ENCODE measurements at places on chromosomes 13 and 19.

DNA sequence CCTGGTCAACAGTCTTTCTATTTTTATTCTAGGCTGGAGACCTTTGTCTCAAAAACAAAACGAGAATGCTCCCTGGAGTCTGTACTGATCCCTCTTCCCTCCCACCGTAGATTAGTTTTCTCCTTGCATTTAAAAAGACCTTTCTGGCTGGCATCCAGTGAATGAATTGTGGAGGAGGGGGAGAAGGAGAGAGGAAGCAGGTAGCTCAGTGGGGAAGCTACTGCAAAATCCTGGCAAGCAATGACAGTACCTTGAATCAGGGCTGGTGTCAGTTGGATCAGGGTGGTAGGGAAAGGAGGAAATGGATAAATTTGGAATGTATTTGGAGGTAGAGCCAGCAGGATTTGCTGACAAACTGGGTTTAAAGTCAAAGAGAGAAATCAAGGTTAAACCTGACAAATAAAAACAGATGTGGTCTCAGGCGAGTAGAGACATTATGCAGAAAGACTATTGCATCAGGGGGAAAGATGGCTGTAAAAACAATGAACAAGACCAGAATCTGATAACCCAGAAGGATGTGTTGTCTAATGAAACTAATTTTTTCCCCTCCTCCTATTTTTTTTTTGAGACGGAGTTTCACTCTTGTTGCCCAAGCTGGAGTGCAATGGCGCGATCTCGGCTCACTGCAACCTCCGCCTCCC, 3.5 kb upstream of the CYP2S1 start:
- no peak for DNase-seq

DNA sequence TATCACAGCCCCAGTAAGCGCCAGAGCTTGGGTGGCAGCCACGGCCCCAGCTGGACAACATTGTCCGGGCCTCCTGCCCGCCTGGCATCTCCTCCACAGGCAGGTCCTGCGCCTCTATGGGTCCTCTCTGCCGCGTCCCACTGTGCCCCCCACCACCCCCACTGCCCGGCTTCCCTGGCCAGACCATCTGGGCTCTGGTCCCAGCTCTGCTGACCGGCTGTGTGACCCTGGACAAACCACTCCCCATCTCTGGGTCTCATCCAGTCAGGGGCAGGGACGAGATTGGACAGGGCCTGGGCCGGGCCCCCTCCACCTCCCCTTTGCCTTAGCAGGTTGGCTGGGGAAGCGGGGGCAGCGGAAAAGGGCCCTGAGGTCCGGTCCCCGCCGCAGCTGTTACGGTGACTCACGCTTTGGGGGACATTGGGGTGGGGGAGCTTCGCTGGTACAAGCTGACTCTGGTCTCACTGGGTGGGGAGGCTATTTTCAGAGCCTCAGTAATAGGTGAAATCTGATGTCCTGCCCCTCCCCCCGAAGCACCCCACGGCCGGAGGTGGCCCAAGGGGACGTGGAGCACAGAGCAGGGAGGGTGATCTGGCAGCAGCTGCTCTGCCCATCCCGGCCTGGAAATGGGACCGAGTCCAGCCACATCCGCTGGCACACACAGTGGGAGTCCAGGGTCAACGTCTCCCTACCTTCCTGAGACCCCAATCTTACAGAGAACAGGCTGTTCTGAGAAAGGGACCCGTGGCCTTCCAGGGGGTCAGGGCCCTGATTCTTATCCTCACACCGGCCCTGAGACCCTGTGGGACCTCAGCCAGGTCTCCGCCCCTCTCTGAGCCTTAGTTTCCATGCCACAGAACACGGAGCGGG, 9.1 kb downstream of the NFIC start:
- DNase-seq, result peak; percentile 64

DNA sequence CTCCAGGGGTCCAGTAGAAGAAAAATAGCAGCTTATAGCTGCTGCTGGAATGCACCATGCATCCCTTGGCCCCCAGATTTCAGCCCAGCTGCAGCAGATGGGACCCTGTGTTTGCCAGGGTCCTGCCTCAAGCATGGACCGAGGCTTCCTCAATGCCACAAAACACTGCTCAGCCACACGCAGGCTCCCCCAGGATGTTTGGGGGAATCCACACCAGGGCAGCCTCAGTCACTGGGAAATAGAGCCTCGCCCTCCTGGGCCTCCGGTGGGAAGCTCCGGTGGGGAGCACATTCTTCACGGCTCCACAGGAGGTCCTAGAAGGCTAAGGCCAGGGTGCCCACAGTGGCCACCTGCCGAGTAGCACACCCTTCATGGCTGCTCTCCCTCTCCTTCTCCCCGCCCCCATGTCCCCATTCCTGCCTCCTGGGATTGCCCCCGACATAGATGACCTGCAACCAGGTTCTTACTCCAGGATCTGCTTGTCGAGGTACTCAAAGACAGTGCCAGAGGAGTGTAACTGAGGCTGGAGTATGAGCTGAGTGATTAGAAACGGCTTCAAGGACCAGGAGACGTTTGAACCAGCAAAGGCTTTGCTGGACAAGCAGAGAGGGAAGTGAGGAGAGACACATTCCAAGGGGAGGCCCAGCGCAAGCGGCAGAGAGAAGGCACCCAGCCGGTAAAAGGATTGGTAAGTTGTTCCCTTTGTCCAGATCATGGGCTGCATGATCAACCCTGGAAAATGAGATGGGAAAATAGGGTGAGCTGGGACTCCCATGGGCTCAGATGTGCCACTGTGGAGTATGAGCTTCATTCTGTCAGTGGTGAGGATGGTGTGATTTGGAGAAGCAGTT, 110.7 kb upstream of the UQCRFS1 start:
- no peak for DNase-seq

- no peak for DNase-seq
Measured at GRCh38 chr13:91375116-91375729, 23.2 kb upstream of the GPC5 start.

DNA sequence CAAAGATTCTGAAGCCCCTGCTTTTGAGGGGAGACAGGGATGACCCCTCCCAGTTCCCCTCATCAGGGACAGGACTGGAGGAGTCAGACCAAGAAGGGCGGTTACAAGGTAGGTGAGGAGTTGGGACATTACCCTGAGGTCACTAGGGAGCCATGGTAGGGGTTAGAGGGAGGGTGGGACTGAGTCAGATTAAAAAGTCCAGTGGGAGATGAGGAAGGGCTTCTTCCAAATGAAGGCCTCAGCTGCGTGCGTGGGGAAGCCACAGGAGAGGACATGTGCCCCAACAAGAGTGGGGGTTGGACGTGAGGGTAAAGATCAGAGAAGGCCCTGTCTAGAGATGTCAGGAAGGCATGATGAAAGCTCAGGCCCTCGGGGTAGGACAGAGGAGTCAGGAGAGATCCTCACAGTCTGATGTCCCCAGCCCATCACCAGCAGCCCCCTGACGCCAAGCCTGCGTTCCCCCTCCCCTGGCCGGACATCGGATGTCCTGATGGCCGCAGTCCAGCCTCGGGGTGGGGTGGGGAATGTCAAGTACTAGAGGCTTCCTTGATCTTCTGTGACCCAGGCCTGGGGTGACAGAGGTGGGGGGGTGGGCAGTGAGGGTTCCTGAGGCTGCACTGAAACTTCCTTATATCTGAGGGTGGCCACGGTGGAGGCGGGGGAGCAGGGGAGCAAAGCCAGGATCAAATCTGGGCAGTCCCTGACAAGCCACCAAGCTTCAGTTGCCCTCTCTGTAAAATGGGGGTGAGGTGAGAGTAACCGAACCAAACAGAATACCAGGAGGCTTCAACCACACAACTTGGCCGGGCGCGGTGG, 6.5 kb upstream of the MFSD12 start:
- DNase-seq, result no peak

DNA sequence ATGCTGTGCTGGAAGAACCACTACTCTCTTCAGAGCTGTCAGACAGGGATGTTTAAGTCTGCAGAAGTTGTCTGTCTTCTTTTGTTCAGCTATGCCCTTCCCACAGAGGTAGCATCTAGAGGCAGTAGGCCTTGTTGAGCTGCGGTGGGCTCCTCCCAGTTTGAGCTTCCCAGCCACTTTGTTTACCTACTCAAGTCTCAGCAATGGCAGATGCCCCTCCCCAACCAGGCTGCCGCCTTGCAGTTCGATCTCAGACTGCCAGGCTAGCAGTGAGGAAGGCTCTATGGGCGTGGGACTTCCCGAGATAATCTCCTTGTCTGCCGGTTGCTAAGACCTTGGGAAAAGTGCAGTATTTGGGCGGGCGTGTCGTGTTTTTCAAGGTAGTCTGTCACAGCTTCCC, 42.1 kb upstream of the UQCRFS1 start:
- no peak for DNase-seq

DNA sequence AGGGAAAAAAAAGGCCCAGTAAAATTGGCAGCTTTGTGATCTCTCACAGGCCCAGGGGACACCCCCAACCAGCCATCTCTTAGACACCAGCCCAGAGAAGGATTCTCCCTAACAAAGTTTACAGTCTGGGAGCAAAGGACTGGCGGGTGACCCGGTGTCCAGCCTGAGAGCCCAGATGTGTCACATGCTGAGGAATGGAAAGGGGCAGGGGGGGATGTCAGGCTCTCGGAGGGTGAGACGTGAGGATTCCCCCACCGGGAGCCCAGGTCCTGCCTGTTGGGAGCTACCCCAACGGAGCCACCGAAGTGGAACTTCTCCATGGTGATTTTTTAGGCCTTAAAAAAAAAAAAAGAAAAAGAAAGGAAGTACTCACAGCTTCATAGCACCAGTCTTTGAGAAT, 4.8 kb upstream of the CTXN1 start:
- DNase-seq, result no peak

DNA sequence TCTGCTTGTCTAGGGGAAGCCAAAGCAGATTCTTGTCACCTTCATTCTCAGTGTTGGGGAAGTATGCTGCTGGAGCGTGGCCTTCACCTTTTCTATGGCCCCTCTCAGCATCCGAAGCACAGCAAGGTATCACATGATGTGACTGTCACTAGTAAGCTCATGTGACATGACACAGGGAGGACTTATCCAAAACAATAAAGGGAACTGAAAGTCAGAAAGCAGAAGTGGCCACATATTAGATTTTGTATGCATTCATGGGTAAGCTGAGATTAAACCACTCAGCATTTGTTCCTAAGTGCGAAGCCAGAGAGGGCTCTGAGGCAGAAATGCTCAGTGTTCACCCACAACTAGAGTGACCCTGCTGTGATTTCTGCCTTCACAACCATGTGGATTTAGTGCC, 72.8 kb upstream of the PCDH8 start:
- DNase-seq, result no peak

GRCh38 chr19:737591-738093, 13.3 kb upstream of the MISP start:
- no peak for DNase-seq

- DNase-seq, result no peak
Measured at GRCh38 chr13:32903720-32904119, 112.5 kb upstream of the KL start.

GRCh38 chr13:26186995-26187394, 35.1 kb downstream of the RNF6 start:
- no peak for DNase-seq
